ENCODE measurements at places on chromosomes 1 and 21.
A peak's percentile ranks its signal among the peaks of the same experiment; 100 is the strongest.

DNA sequence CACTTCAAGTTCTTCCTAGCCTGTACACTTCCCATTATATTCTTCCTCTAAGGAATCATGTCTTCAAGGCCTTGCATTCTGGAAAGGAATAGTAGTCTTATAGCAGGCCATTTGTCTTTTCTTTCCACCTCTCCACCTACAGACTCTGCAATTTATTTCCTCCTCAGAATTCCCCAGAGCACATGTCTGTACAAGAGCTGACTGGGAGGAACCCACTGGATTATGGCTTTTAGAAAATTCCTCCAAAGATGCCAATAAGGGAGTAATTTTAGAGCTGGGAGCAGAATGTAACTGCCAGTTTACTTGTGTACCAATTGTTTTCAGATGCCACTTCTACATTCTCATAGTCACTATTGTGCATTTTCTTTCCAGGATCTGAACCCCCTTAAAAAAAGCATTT, 3.4 kb upstream of the PSMG1 start:
- no peak for DNase-seq

- peak; percentile 54 for DNase-seq
These were observed 100.4 kb downstream of the GALNT2 start for GRCh38 chr1:230167419-230167852.

DNA sequence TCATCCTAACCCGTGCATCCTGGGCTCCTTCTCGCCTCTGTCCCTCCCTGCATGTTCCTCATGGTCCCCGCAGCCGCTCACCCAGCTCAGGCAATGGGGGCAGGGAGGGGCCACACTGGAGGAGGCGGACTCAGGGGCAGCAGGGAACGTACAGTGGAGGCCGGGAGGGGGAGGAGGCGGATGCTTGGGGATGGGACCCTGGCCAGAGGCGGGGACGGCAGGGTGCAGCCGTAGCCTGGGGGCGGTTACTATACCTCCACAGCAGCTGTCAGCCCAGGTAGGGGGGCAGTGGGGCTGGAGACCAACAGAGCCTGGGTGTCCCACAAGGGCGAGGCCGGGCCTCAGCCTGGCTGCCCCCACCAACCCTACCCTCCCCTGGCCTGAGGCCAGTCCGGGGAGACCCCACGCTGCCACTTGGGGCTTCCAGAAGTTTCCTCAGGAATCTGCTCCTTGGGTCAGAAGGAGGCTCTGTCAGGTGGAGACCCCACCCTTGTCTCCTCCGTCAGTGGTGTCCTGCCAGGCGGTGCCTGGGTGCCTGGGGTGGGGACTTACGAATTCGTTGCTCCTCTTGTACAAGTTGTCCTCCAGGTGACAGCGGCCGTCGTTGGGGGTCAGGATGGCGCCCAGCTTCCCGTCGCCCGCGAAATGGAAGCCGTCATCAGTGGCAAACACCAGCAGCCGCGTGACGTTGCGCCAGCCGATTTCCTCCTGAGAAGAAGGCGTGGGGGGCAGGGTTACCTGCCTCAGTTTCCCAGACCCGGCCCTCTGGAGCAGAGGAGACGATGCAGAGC, 20.7 kb downstream of the ITGB2 start:
- DNase-seq: no peak

DNA sequence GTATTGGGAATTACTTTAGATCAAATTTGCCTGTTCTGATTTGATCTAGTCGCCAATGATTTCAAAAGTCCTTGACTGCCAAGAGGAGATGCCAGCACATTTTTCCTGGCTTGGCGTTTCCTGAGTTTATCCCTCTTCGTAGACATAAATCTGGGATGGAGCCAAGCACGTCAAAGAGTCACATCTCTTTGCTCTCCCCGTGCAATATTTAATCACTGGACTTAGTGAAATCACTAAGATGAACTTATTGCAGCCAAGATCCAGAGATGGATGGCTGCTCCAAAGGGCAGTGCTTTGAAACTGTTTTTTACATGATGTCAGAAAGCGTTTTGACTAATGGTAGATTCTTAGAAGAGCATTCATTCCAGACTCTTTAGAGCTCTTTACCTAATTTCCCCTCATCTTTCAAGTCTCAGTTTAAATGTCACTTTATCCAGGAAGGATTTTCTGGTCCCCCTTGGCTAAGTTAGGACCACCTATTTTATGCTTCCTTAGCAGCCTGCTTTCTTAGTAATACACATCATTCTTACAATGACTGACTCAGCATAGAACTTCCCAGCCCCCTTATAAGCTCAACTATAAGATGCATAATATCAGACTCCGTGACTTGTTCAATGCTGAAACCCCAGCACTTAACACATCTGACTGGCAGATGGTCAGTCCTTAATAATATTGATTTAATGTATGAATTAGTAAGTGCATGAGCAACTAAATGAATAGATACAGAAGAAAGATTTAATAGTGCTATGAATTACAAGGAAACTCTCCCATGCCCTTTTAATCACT, 94.4 kb upstream of the GREM2 start:
- no peak for DNase-seq

DNA sequence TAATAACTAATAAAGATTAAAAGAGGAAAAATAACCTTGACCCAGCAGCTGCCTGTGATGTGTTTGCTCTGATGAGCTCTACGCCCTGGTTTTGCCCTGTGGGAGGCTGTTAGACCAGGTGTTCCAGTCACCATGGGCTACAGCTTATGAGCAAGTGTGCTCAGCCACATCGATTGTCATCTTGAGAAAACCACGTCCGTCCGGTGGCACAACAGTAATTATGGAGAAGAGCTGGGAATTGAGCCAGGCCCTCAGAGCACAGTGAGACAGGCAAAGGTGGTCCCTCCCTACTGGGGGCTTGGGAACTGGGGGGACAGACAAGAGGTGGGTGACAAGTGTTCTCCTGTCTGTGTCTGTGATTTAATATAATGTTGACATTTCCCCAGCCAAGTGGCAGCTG, 420.5 kb downstream of the MATN1 start:
- DNase-seq: no peak

DNA sequence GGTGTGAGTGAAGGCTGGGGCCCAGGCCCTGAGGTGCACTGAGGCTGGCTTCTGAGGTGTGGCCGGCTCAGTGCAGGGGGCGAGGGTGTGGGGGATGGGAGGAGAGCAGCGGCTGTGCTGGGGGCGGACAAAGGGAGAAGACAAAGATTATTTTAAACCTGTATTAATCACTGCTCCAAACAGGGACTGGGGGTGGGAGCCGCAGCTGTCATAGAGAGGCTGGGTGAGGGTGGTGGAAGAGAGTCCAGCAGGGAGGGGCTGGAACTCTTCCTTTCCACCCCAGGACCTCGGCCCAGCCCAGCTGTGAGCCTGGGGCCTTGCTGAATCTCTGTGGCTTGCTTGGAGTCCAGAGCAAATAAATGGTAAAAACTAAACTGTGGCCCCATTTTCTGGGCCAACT, 106.9 kb downstream of the KCND3 start:
- no peak for DNase-seq

- DNase-seq: no peak
These were observed 339.7 kb upstream of the PROX1 start for GRCh38 chr1:213647864-213648650.

DNA sequence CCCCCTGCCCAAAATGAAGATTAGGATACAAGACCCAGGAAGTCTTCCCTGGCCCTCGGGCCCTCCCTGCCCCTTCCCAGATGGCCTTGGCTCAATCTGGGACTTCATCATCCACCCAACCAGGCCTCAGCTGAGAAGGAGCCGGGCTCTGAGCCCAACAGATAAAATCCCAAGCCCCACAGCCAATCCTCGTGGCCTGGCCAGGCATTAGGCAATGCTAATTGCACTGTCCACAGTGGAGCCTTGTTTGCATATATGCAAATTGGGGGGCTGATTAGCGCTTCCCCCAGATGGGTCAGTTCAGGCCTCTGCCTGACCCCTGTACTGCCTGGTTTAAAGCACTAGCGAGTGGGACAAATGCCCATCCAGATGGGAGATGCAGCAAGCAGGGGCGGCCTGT, 34.9 kb downstream of the IGSF21 start:
- no peak for DNase-seq
